ENCODE measurements at places on chromosomes 2 and 18.

DNA sequence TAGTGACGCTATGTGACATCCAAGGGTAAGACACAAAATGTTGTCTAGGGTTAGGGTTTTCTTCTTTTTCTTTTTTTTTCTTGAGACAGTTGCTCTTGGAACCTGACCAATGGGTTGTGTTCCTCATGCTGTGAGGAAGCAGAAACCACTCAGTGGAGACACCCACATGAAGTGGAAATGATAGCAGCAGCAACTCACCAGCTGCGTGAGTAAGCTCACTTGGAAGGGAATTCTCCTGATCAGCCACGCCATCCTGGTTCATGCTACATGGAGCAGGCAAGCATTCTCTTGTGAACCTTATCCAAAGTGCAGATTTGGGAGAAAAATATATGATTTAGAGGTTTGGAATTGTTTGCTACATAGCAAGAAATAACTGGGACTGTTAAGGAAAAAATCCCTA, 863.7 kb downstream of the EPHA4 start:
- DNase-seq, result no peak

DNA sequence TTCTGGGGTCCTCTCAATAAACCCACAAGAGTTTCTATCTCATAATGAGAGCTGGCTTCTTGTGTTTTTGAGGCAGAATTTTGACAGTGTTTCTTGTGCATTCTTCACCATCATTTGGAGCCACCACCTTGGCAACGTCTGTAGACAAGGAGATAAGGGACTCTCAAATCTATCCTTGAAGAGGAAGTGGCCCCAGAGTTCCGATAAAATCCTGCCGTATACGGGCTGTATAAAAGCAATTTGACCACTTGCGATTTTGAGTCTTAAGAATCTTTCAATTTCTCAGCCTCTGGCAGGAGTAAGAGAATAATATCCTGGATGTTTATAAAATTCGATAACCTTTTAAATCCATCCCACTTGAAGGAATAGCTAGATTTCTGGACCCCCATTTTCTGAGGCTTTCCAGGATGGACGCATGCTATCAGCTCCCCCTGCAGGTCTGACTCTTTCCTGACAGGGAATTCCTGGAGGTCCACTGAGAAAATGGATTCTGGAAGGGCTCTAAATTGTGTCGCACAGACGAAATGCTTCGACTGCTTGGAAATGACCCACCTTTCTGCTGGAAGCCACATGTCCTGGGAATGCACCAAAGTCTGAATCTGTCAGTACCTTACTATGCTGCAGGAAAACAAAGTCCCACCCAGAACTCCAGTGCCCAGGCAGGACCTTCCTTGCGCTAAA, 54.1 kb downstream of the E2F6 start:
- no peak for DNase-seq

DNA sequence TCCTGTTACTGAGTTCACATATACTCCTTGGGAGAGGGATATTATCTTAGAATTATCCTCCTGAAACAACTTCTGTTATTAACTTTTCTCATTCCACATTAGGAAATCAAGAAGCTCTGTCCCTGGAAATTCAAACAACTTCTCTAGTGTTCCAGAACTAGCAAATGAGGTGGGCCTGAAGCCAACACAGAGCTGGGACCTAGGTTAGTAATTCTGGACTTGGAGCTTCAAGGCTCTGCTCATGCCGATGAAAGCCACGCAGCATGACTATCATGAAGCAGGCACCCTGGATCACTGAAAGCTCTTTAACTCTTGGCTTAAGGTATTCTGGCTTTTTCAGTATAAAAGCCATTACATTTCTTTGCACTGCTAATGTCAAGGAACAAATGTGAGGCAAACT, 242.7 kb downstream of the TGIF1 start:
- no peak for DNase-seq

DNA sequence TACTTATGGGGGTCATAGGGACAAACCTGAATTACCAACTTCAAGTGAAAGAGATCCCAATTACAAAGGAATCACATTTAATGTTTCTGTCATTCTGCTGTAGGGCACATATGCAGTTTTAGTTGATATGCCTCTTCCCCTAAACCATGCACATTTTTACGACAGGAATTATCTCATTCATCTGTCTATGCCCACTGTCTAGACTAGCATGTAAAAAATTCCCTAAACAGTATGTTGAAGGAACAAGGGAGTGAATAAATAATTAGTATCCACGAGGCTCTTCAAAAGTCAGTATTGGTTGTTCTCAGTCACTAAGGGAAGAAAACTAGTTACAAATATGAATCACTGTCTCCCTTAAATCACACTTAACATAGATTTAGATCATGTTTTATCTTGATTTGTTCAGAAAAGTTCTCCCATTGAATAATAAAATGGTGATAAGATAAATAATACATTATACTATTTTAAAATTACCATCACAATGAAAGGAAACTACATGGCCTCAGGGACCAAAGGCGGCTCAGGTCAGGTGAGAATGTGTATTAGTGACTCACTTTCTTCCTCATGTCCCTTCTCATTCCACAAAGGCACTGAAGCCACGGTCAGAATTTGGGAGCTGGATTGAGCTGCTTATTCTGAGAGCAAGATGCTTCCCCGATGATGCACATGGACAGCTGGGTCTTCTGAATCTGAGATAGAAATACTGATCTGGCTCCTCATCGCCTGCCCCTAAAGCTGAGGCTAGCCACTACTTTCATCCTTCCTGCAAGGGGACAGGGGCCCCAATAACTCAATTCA, 29.1 kb downstream of the DYM start:
- no peak for DNase-seq

- DNase-seq, result no peak
Measured at GRCh38 chr2:40451918-40452605, at the start of gene SLC8A1. Gene SLC8A1, minus strand, starts transcription at chr2:40452090.
